AG04449 (cell line): ENCODE measurements at places on chromosomes 16 and 17.

DNA sequence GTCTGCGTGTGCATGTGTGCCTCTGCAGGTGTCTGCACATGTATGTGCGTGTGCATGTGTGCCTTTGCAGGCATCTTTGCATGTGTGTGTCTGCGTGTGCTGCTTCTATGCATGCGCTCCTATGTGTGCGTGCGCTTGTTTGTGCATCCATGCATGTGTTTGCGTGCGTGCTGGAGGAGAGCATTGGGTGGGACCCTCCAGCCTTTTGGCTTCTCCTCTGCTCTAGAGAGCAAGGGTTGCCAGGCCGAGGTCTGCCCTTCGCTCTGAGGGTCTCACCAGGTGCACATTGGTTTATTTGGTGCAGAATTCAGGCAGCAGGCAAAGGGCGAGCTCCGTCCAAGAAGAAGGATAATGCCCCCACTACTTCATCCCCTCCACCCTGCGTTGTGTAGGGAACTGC, 1.1 kb upstream of the RAB40B start:
- DNase-seq, result no peak

GRCh38 chr17:49224198-49224996, 6.2 kb downstream of the PHOSPHO1 start:
- DNase-seq, result no peak

DNA sequence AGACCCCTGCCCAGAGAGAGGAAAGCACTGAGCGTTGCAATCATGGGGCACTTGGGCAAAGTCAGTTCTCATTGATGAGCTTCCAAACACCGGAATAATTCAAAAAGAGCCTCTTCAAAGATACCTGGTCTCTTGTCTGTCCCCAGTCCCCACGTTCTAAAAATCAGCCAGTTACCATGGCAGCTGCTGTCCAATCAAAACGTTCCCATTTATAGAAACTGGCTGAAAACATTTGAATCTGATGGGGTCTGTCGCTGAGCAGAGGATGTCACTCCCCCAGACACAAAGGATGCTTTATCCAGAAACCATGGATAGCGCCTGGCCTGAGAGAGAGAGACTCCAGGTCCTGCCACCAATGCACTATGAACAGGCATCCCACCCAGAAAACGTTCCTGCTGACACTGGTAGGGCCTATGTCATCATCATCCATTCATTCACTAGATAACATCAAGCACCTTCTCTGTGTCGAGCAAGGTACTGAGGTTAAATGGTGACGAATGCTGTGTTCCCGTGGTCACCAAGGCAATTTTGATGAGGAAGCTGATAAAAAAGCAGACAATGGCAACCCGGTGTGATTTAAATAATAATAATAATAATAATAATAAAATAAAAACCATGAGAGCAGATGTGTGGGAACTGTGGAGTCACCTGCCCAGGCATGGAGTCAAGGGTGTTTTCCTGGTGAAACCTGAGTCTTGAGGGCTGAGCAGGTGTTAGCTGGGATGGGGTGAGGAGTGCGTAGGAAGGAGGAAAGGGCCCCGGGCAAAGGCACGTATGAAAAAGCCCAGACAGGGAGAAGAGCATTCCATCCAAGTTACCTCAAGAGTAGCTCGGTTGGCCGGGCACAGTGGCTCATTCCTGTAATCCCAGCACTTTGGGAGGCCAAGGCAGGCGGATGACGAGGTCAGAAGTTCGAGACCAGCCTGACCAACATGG, 19.0 kb upstream of the CALB2 start:
- no peak for DNase-seq

DNA sequence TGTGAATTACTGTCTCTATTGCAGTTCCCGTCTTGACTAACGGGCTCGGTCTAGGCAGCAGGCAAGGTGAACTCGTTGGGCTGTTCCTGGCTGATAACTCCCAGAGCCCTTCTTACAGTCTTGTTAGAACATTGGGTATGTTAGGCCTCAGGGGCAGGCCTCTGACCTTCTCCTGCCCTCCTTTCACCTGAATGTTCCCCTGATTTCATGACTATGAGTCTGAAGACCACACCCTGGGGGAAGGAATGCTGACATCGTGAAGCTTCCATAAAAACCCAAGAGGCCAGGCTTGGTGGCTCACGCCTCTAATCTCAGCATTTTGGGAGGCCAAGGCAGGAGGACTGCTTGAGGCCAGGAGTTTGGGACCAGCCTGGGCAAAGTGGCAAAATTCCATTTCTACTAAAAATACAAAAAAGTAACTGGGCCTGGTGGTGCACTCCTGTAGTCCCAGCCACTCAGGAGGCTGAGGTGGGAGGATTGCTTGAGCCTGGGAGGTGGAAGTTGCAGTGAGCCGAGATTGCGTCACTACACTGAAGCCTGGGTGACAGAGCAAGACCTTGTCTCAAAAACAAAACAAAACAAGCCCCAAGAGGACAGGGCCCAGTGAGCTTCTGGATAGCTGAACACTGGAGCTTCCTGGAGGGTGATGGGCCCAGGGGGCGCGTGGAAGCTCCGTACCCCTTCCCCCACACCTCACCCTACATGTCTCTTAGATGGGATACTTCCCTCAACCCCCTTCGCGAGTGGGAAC, 47.8 kb upstream of the FBXO47 start:
- DNase-seq, result no peak

DNA sequence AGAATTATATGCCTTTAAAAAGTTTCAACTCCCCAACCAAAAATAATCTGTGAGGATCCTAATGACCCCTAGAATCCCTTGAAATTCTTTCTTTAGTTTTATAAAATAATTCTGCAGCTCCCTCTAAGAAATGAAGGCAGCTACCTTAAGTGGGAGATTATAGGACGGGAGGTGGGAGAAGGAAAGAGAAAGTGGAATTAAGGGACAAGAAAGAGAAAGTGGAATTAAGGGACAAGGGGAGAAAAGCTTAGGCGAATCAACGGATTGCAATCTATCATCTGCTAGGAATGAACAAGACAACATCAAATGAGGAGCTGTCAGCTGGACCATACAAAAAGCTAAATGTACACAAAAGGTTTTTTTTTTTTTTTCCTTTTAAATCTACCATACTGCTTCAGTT, 262.0 kb downstream of the ZFHX3 start:
- DNase-seq, result no peak

DNA sequence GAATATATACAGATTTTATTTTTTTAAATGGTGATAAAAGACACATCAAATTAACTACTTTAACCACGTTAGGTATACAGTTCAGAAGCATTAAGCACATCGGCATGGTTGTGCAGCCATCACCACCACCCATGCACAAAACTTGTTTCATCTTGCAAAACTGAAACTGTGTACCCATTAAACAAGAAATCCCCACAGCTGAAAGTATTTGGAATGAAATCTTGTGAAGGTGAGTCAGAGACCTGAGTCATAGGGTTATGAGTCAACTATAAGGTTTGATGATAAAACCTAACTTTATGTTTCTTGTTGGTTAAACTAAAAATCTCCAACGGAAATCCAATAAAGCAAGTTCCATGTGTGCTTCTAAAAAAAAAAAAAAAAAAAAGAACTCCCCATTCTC, 561.6 kb upstream of the PSMD7 start:
- DNase-seq, result no peak

DNA sequence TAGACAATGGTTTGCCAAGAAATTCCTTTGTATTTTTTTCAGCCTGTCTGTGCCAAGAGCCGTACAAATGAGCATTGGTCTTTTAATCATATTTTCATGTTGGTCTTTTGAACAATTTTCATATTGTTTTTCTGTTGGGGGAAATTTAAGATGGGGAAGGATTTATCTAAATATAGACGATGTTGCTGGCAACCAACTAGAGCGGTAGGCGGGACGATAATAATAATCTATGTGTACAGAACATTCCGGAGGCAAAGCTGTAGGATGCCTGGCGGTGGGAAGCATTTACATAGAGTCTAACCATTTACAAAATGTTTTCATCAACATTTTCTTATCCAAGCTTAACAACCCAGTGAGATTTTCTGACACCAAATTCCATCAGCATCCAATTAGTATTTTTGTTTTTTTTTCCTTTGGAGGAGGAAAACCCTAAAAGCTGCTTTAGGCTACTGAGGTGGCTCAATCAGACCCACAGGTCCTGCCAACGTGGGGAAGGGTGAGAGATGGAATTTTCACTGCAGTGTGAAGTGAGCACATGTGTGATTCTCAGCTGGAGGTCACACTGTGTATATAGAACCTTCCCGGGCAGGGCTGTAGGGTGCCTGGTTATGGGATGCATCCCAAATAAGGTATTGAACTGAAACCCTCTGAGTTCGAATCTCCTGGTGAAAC, 11.7 kb upstream of the SEC14L1 start:
- no peak for DNase-seq

DNA sequence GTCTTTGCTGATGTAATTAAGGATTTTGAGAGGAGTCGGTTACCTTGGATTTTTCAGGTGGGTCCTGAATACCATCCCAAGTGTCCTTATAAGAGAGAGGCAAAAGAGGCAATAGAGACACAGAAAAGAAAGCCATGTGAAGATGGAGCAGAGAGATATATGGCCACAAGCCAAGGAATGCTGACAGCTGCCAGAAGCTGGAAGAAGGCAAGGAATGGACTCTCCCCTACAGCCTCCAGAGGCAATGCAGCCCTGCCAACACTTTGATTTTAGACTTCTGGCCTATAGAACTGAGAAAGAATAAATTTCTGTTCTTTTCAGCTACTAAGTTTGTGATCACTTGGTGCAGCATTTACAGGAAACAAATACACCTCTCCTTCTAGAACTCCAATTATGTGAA, 8.2 kb upstream of the RNFT1 start:
- no peak for DNase-seq

DNA sequence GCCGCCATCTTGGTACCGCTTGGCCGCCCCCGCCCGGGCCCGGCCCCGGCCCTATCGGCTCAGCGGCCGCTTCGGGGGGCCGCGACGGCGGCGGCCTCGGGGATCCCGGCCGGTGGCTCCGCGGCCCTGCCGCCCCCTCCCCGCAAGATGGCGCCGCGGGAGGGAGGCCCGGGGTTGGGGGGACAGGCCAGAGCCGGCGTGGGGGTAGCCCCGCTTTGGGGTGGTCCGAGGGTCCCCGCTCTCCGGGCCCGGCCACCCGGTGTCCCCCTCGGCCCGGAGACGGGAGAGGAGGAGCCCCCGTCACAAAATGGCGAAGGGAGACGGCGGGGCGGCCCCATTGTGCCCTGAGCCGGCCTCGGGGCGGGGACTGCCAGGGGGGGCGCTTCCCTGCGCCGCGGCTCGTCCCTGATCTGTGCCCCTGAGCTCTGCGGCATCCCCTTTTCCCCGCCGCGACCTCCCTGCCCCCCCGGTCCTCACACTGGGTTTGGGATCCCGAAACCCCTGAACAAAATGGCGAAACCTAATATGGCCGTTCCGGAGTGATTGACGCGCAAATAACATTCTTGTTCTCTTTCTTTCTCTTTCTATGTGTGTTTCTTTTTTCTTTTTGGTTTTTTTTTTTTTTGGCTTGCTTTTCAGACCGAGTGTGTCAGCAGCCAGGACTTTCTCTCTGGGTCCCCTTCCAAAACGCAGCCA, 986 bp downstream of the HAPSTR1 start:
- no peak for DNase-seq

DNA sequence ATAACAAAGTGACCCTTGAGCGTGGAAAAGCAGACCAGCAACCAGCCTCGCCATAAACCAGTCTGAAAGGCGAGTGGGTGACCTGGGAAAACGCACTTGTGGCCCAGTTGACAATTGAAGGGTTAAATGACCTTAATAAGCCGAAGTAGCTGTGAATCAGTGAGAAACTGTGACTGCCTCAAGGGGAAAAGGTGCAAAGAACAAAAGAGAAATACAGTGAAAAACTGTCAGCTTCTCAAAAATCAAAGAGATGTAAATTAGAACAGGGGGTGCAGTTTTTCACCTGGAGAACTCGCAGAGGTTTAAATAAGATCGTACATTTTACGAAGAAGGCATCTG, 124.1 kb downstream of the CMIP start:
- DNase-seq, result no peak

DNA sequence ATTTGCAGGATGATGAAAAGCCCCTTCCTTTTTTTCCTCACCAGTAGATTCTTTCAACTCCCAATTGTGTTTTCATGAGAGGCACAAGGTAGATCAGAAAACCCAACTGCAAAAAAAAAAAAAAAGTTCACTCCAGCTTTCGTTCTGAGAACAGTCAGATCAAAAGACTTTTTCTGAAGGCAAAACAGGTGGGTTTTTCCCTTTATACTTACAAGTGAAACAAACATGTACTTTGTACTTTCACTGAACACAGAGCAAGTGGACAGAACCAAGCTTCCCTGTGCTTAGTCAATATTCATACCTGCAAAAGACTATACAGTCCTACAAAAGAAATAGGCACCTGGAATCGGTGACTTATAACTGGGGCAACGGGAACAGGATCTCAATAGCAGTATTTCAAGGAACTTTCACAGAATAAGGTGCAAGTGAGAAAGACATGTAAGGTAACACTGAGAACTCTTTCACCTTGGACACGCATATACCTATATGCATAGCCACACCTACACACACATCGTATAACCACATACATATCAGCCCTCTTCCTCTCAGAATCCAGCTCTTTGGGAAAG, 54.1 kb downstream of the TOX3 start:
- DNase-seq, result no peak

DNA sequence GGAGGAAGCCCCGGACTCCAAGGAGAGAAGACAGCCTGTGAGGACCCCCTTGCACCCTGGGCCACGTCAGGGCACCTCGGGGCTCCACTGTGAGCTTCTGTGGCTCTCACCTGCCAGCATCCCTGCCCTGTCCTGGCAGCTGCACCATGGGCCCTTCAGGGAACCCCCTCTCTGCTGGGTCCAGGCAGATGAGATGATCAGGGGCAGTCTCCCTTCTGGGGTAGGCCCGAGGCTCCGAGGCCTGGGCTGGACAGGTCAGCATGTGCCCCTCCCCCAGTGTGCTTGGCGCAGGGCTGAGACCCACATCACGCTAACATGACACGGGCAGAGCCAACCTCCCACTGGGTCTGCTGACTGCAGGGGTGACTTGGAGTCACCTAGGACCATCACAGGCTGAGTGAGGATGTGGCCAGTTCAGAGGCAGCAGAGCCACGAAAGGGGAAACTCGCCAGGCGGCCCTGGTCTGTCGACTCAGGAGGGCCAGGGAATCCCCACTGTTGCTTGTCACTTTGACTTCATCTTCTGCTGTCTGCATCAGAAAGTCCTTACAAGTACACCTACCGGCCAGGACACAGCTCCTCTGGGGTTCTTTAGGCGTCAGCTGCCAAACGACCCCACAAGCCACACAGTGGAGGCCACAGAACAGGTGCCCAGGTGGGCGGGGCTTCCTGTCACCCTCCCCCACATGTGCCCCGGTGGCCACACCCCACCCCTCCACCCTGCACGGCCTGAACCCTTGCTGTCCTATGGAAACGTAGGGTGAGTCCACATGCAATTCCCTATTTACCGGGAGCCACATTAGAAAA, 2.2 kb downstream of the GALNS start:
- no peak for DNase-seq

- DNase-seq, result no peak
Measured at GRCh38 chr17:15945527-15946191, 729 bp downstream of the ADORA2B start.

GRCh38 chr16:69327585-69328310, 2.6 kb downstream of the PDF start:
- DNase-seq, result no peak

- DNase-seq, result no peak
Measured at GRCh38 chr17:49959183-49959935, 9.6 kb upstream of the DLX4 start.
